Upper lobe of left lung (tissue), 6 donors: ENCODE measurements at places on chromosomes 3 and 15. TPM values are rescaled to one million over a fixed set of nuclear protein-coding genes. Genes with fewer than 3 reads are reported as not detected.

Gene WDR5B
- total RNA-seq = 2.0 TPM

DNA sequence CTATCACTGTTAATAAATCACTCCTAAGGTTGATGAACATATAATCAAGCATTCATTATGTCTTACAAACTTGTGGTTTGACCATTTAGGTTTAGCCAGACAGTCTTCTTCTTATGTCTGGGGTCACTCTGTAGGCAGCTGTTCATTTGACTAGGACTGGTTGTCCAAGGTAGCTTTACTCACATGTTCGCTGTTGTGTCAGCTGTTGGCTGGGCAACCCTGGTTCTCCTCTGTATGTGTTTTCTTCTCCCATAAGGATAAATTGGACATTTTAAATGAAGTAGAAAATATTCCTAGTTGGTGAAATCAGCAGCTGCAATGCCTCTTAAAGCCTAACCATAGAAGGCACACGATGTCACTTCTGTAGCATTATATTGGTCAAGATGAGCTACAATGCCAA lies 635.1 kb downstream of the EPHA3 start:
- H3K4me1 ChIP-seq = no peaks in the 10 kb centered on the region
- no peak overlapping the region for H3K27ac ChIP-seq
- H3K36me3 ChIP-seq = no peaks in the 10 kb centered on the region
- no peak overlapping the region for H3K4me3 ChIP-seq

DNA sequence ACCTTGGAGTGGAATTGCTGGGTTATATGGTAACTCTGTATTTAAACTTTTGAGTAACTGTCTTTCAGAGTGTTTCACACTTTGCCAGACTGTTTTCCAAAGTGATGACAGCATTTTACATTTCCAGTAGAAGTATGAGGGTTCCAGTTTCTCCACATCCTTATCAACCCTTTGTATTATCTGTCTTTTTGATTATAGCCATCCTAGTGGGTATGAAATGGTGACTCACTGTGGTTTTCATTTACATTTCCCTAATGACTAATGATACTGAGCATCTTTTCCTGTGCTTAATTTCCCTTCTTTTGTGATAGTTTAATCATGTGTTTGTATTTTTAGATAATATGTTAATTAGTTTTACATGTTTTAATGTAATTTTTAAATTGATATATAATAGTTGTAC lies 138.1 kb upstream of the DAZL start:
- DNase-seq = no peak
- no peaks in the 10 kb centered on the region for H3K27me3 ChIP-seq
- H3K4me3 ChIP-seq = no peak overlapping the region
- H3K36me3 ChIP-seq = no peaks in the 10 kb centered on the region

DNA sequence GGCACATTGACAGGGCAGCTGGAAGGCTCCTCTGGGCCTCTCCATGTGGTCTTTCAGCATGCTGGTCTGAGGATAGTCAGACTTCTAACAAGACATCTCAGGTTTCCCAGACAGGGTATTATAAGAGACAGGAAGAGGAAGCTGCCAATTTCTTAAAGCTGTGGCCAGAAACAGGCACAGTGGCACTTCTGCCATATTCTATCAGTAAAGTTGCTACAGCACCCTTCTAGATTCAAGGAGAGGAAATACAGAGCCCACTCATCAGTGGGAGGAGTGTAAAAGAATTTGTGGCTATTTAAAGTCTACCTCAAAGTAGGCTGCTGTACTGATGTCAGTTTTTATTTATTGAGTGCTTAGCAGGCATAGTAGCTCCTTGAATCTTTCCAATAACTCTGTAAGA lies 55.5 kb downstream of the BTD start:
- no peaks in the 10 kb centered on the region for H3K36me3 ChIP-seq
- H3K27me3 ChIP-seq = no peaks in the 10 kb centered on the region
- no peak overlapping the region for H3K27ac ChIP-seq
- no peaks in the 10 kb centered on the region for H3K4me1 ChIP-seq
- DNase-seq = no peak
- no peak overlapping the region for H3K4me3 ChIP-seq

- no peaks in the 10 kb centered on the region for H3K4me1 ChIP-seq
- H3K27me3 ChIP-seq = no peaks in the 10 kb centered on the region
- no peaks in the 10 kb centered on the region for H3K36me3 ChIP-seq
- H3K27ac ChIP-seq = no peak overlapping the region
- DNase-seq = no peak
Observed at GRCh38 chr3:643376-643775, 446.8 kb downstream of the CHL1 start.

Gene DGKG
- total RNA-seq = 4.4 TPM

GRCh38 chr15:23497710-23498111 lies 50.7 kb upstream of the GOLGA6L2 start:
- H3K36me3 ChIP-seq = no peaks in the 10 kb centered on the region
- H3K4me1 ChIP-seq = no peaks in the 10 kb centered on the region
- no peak overlapping the region for H3K27ac ChIP-seq
- H3K27me3 ChIP-seq = no peaks in the 10 kb centered on the region
- no peak for DNase-seq
